ENCODE measurements at places on chromosomes 1 and 21. TPM values are rescaled to one million over a fixed set of nuclear protein-coding genes. Genes with fewer than 3 reads are reported as not detected.

DNA sequence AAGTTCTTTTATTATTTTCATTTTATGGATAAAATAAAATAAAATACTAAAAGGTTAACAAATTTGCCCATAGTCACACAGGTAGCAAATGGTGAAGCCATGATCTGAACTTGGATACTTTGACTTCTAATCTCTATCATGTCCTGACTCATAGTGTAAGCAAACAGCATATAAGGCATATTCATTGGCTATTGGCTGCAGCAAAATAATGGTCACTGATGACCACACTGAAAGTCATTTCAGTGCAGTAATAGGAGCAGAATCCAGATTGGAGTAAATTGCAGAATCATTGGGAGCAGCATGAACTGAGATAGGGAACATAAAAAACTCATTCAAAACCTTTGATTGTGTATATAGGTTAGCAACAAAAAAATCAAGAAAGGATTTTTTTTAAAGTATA, 262.9 kb downstream of the PLA2G4A start:
- no peak overlapping the region for H3K4me3 ChIP-seq
- DNase-seq, result no peak
- no peak overlapping the region for H3K27ac ChIP-seq
- H3K36me3 ChIP-seq, result no peaks in the 10 kb centered on the region

GRCh38 chr1:203379825-203380224, 28.9 kb upstream of the FMOD start:
- no peak overlapping the region for H3K4me3 ChIP-seq
- H3K27ac ChIP-seq, result no peak overlapping the region
- peak; percentile 45 for DNase-seq
- peaks cover 34% of the 10 kb centered on the region for H3K27me3 ChIP-seq
- H3K36me3 ChIP-seq, result no peaks in the 10 kb centered on the region

GRCh38 chr1:20493839-20494608, 8.0 kb upstream of the CAMK2N1 start:
- DNase-seq, result peak; percentile 98
- peak overlapping the region; percentile 90 for H3K27ac ChIP-seq
- H3K4me3 ChIP-seq, result no peak overlapping the region
- H3K36me3 ChIP-seq, result peaks cover 1% of the 10 kb centered on the region

- no peak overlapping the region for H3K27ac ChIP-seq
- peaks cover 22% of the 10 kb centered on the region for H3K27me3 ChIP-seq
- no peaks in the 10 kb centered on the region for H3K4me1 ChIP-seq
- H3K4me3 ChIP-seq, result no peak overlapping the region
These were observed 4.7 kb downstream of the FMOD start for GRCh38 chr1:203346060-203346768.

RAB42 gene
- 1.4 TPM for polyA plus RNA-seq

GRCh38 chr21:37319551-37319950, 47.0 kb upstream of the DYRK1A start:
- no peak overlapping the region for H3K27ac ChIP-seq
- H3K4me3 ChIP-seq, result no peak overlapping the region
- H3K4me1 ChIP-seq, result no peaks in the 10 kb centered on the region

GRCh38 chr1:35557118-35557610, at the start of gene KIAA0319L:
KIAA0319L (minus strand) TSS chr1:35557403; CDS start chr1:35554491, 2,912 bp downstream.
- no peaks in the 10 kb centered on the region for H3K27me3 ChIP-seq
- peak within 1 kb of the TSS; percentile 65 for H3K27ac ChIP-seq
- peak within 1 kb of the TSS; percentile 46 for H3K4me3 ChIP-seq
- H3K36me3 ChIP-seq, result no peaks in the 10 kb centered on the region

DNA sequence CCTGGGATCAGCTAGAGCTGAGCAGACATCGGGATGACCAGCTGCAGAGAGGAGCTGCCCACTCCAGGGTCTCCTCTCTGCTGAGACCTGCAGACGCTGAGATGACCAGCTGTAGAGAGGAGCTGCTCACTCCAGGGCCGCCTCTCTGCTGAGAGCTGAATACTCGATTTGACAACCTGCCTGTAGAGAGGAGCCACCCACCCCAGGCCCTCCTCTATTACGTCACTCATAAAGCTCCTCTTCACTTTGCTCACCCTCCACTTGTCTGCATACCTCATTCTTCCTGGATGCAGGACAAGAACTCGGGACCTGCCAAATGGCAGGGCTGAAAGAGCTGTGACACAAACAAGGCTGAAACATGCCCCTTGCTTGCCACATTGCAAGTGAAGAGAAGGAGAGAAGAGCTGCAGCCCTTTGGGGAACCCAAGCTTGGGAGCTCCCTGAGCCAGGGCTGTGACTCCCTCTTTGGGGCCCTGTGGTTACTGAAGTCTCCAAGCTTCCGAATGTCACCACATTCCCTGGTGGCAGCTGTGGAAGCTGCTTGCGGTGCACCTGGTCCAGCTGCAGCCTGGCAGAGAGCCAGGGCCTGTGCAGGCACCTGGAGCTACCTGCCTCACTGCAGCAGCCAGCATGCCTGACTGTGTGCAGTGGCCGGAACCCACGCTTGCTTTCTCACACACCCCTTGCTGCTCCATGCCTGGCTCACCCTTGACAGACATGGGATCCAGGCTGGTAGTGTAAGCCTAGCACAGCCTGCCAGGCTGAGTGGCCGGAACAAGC, 59.6 kb downstream of the CC2D1B start:
- no peaks in the 10 kb centered on the region for H3K27me3 ChIP-seq
- no peak overlapping the region for H3K4me3 ChIP-seq
- H3K4me1 ChIP-seq, result no peaks in the 10 kb centered on the region
- no peaks in the 10 kb centered on the region for H3K36me3 ChIP-seq
- no peak overlapping the region for H3K27ac ChIP-seq

GRCh38 chr21:44547656-44548331, 3.5 kb downstream of the KRTAP10-2 start:
- no peaks in the 10 kb centered on the region for H3K4me1 ChIP-seq
- no peak overlapping the region for H3K27ac ChIP-seq
- H3K4me3 ChIP-seq, result no peak overlapping the region
- H3K36me3 ChIP-seq, result no peaks in the 10 kb centered on the region
- DNase-seq, result no peak
- H3K27me3 ChIP-seq, result peaks cover 17% of the 10 kb centered on the region

DNA sequence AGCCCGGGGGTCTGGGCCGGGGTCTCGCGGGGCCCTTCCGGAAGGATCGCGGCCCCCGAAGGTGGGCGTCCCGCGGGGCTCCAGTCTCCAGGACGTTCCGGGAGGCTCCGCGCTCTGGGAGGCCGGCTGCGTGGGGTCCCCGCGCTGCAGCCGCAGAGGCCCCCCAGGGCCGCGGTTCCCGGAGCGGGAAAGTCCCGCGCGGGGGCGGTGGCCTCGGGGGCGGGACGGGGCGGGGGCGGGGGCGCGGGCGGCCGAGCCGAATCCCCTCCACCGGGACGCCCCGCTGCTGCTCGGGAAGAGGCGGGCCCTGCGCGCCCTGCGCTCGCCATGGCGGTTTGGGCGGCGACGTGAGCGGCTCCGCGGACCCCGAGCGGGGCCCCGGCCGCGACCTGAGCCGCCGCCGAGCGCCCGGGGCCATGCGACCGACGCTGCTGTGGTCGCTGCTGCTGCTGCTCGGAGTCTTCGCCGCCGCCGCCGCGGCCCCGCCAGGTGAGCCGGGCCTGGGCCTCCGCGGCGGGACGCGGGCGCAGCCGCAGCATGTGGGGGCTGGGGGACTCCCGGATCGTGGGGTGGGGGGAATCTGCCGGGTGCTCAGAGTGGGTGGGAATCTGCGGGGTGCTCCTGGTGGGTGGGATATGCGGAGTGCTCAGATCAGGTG, at the start of gene IFNGR2:
Gene IFNGR2, plus strand, starts transcription at position 286 of the 658 bp plus-strand sequence. Its CDS starts 131 bp downstream, at position 417.
- no peak for DNase-seq
- H3K27me3 ChIP-seq, result no peaks in the 10 kb centered on the region
- peak within 1 kb of the TSS; percentile 95 for H3K4me3 ChIP-seq
- no peak within 1 kb of the TSS for H3K27ac ChIP-seq
- no peaks in the 10 kb centered on the region for H3K36me3 ChIP-seq

DNA sequence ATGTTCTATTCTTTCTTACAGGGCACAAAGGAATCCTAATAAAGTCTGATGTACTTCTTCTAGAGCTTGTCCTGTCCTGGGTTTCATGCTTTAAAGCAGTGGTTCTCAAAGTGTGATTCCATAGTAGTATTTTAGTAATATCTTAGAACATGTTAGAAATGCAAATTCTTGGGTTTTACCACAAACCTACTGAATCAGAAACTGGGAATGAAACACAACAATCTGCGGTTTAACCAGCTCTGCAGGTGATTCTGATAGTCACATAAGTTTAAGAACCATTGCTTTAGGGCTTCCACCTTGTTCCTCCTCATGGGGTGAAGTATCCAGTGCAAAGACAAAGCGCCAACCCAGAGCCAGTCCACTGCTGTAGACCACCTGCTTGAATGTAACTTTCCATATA, 41.1 kb downstream of the NGF start:
- no peak overlapping the region for H3K27ac ChIP-seq
- H3K4me1 ChIP-seq, result no peaks in the 10 kb centered on the region
- no peaks in the 10 kb centered on the region for H3K36me3 ChIP-seq
- no peaks in the 10 kb centered on the region for H3K27me3 ChIP-seq

P3H1 gene
- polyA plus RNA-seq, result 194 TPM

- H3K4me1 ChIP-seq, result no peaks in the 10 kb centered on the region
- peaks cover 28% of the 10 kb centered on the region for H3K27me3 ChIP-seq
- peak; percentile 6 for DNase-seq
- H3K27ac ChIP-seq, result no peak overlapping the region
- H3K36me3 ChIP-seq, result no peaks in the 10 kb centered on the region
These were observed 28.8 kb upstream of the TRIM17 start for GRCh38 chr1:228445490-228445842.

DNA sequence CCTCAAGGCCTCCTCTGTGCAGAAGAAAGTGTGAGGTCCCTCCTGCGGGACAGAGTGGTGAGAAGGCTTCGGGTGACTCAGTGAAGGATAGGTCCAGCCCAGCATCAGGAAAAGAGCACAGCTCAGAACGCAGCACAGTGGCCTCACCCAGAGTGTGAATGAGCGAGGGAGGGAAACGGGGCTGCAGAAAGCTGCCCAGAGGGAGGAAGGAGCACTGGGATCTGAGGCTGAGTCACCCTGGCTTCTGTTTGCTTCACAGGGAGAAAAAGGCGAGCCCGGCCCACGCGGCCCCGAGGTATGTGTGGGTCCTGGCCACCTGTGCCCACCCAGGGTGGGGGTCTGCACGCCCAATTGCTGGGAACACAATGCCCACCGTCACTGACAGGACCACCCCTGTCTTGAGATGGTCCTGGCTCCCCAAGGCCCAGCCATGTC, 24.3 kb downstream of the COL6A2 start:
- H3K27ac ChIP-seq, result no peak overlapping the region
- no peak overlapping the region for H3K4me3 ChIP-seq
- no peaks in the 10 kb centered on the region for H3K27me3 ChIP-seq
- H3K36me3 ChIP-seq, result no peaks in the 10 kb centered on the region
- no peaks in the 10 kb centered on the region for H3K4me1 ChIP-seq
- no peak for DNase-seq

- peaks cover 11% of the 10 kb centered on the region for H3K36me3 ChIP-seq
- peaks cover 54% of the 10 kb centered on the region for H3K4me1 ChIP-seq
- no peaks in the 10 kb centered on the region for H3K27me3 ChIP-seq
- no peak overlapping the region for H3K4me3 ChIP-seq
These were observed 120.6 kb downstream of the KCNJ15 start for GRCh38 chr21:38377165-38378088.

ASCL5 gene
- not detected for polyA plus RNA-seq

DNA sequence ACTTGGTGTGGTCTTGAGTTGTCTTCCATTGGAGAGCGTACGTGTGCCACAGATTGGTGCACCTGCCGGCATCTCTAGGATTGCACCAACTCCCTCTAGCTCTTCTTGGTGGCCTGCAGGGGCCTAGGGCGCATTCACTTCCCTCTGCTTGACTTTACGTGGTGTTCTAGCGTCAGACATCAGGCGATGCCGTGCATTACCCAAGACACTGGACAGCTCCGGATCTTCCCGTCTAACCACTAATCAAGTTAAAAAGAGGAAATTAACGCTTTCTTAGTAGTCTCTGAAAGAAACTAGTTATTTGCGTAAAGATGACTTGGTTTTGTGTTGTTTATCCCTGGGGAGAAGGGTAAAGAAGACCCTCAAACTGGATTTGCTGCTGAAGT, 510 bp upstream of the IL10RB start:
- H3K36me3 ChIP-seq, result peaks cover 2% of the 10 kb centered on the region
- H3K4me1 ChIP-seq, result peaks cover 10% of the 10 kb centered on the region
- no peaks in the 10 kb centered on the region for H3K27me3 ChIP-seq
- H3K27ac ChIP-seq, result no peak overlapping the region
- DNase-seq, result no peak

- H3K36me3 ChIP-seq, result no peaks in the 10 kb centered on the region
- peak; percentile 7 for DNase-seq
- H3K27me3 ChIP-seq, result no peaks in the 10 kb centered on the region
- H3K27ac ChIP-seq, result no peak overlapping the region
- no peak overlapping the region for H3K4me3 ChIP-seq
These were observed 71.0 kb downstream of the PDE9A start for GRCh38 chr21:42724226-42724920.

ETNK2 gene
- 32.9 TPM for polyA plus RNA-seq

DNA sequence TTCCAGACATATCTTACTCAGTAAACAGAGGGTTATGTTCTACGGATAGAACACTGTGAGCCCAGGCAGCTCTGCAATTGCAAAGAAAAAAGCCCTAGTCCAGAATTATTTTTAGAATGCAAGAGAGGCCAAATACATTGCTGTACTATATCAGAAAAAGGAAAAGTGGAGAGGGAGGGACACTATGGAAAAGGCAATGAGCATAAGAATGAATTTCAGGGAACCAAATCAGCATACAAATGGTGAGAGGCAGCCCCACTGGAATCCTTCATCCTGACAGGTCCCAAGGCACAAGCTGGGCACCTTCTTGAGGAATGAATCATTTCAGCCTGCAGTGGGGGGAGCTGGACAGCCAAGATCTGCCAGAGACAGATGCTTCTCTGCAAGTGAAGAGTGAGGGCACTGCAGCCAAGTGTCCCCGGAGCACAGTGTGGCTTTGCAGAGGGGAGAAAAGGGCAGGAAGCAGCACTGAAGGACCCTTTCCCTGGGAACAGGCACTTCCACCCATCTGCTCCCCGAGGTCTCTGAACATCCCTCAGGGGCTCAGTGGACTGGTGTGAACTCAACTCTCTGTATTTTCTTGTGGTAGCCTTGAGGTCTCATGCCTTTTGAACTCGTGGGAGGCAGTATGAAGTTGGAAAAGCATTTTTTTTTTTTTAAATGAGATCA, 115.6 kb downstream of the XCL2 start:
- H3K27ac ChIP-seq, result no peak overlapping the region

Data from endothelial cell of umbilical vein (primary cell).